Cerebellum (tissue), 4 donors: ENCODE measurements at places on chromosomes 3 and 15. TPM values are rescaled to one million over a fixed set of nuclear protein-coding genes. Genes with fewer than 3 reads are reported as not detected.

DNA sequence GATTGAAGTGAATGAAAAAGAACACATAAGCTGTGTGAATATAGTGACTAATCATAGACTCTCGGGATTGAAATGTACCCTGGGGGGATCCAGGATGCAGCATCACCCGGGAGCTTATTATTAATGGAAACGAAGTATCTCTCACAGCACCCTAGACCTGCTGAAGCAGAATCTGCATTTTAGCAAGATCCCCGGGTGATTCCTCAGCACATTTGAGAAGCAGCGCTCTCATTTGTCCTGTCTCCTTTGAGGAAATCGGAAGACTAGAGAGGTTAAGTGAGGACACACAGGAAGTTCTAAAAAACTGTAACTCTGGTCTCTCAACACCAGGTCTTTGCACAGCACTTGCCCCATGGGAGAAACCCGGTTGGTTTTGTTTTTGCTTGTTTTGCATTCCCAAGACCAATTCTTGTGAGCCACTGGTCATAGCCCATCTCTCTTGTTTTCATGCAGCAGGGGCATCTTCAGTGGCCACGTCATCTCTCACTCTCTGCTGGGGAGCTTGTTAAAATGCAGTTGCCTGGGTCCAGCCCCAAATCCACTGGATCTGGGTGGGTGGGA, 30.2 kb downstream of the ZNF710 start:
- DNase-seq = no peak

The CHMP2B gene
- 32.3 TPM for total RNA-seq

The TLNRD1 gene
- total RNA-seq = 8.3 TPM

The XCR1 gene
- not detected for total RNA-seq

The GOLGA8G gene
- 0.09 TPM for total RNA-seq
